ENCODE measurements at places on chromosomes 16 and 17.

- no peak for DNase-seq
Observed at GRCh38 chr17:77700165-77700881, 258.2 kb upstream of the TNRC6C start.

DNA sequence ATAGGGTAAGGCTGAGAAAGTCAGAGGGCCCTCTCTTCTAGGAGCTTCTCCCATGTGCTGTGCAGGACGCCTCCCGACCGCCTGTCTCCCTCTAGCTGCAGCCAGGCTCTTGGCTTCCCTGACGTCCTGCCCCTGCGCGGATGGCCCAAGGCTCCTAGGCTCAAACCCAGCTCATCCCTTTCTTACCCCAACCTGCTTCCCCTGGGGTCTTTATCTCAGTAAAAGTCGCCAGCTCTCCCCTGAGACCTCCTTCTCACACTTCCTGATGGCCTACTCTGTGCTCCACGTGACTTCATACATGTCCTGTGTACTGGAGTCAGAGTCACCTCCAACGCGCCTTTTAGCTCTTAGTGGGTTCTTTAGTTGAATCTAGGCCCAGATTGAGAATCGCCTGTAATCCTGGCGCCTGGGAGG is 1.1 kb upstream of the ZNF747 start:
- DNase-seq: peak; percentile 30

DNA sequence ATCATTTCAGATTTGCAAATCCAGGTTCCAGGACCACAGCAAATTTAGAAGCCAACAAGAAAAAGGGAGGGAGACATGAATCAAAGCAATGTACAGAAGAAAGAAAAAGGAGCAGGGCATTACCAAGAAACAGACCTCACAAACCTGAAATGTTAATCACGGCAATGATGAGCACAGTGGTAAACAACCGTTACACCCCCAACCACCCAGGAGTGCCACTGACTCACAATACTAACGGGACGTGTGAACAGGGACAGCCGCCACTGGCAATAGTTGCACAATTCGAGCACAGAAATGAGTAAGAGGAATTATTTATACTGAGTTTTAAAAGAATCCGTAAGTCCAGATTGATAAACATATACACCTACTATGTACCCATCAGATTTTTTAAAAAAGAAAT is 13.8 kb downstream of the USP22 start:
- DNase-seq: no peak

- no peak for DNase-seq
Observed at GRCh38 chr17:27888945-27889344, 4.2 kb downstream of the LYRM9 start.

DNA sequence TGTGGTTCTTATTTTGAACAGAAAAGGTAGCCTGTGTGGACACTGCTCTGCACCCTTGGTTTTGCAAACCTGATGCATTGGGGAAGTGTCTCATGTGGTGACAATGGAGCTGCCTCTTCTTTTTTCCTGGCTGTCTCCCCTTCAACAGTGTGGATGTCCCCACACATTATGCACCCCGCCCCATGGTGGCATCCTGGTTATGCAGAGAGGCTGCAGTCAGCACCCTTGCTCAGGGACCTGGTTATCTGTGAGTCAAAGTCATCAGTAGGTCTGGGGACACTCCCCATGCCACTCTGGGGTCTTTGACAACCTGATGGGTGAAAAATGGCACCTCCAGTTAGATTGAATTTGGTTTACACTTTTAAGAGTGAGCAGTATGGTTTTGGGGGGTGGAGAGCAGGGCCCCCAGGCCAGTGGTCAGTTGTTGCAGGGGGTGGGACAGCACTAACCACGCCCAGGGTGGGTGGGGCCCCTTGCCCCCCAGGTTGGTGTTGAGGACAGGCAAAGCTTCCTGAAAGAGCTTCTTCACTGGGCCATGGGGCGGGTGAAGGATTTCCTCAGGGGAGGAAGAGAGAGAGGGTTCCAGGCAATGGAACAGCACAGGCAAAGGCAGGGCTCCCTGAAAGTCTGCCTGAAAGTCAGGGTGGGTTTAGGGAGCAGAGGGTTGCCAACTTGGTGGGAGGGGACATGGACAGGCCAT is 24.6 kb upstream of the KCNJ12 start:
- DNase-seq: no peak

- DNase-seq: no peak
Observed at GRCh38 chr17:35064516-35065215, 1.2 kb upstream of the RFFL start.

DNA sequence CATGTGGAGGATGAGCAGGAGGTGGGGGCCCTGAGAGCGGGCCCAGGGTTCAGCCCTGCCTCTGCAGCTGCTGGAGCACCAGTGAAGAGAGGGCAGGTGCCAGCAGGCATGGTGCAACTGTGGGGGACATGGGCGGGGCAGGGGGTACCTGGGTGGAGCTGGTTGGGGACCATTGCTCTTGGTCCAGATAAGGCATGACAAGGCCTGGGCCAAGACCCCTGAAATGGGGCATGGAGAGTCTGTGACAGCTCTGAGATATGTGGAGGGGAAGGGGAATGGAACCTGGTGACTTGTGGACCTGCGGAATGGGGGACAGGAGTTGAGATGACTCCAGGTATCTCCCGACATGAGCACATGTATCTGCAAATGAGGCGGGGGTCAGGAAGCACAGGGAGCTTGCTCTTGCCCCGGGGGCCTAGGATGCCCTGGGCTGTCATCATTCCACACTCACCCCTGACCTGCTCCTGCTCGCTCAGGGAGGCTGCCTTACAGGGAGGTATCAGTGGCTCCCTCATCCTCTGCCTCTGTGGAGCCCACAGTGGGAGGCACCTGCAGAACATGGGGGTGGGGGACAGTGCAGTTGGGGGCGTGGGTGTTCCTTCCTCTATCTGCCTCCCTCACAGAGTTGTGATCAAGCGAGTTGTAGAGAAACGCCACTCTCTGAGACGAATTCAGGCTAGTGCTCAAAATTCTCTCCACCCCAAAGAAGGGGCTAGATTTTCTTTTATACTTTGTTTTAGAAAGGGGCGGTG is 40.2 kb downstream of the TMEM235 start:
- no peak for DNase-seq

GRCh38 chr17:37388266-37388665 is 12.5 kb downstream of the C17orf78 start:
- no peak for DNase-seq

DNA sequence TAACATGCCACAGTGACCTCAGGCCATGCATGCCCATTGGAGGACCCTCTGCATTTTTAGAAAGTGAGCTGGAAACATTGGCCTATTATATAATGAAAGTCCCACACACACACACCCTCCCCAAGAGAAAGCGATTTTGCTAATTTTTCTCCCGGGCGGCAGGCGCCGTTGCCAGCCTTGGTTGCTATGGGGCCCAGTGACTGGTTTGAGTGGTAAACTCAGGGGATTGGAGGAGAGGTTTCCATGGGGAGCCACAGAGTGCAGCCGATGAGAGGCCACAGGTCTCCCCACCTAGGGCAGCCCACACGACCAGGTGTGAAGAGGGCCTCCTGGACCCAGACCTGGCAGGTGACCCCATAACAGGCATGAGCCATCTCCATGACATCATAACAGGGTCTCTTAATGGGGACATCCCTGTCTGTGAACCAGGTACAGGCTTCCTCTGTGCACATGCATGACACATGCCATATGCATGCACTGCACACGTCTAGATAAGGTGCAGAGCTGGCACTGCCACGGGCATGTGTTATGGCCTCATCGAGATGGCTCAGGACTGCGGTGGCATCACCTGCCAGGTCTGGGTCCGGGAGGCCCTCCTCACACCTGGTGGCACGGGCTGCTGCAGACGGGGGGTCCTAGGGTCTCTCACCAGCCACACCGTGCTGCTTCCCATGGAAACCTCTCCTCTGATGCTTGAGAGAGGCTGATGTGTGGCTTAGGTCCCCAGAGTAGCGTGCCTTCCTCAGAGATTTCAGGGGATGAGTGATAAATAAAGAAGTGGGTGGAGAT is 144.1 kb downstream of the RBFOX3 start:
- no peak for DNase-seq

GRCh38 chr16:65739518-65739917 is 617.7 kb upstream of the CDH11 start:
- no peak for DNase-seq

GRCh38 chr16:14613991-14614390 is 16.1 kb downstream of the PARN start:
- no peak for DNase-seq

GRCh38 chr16:76913046-76913445 is 277.9 kb upstream of the MON1B start:
- no peak for DNase-seq

DNA sequence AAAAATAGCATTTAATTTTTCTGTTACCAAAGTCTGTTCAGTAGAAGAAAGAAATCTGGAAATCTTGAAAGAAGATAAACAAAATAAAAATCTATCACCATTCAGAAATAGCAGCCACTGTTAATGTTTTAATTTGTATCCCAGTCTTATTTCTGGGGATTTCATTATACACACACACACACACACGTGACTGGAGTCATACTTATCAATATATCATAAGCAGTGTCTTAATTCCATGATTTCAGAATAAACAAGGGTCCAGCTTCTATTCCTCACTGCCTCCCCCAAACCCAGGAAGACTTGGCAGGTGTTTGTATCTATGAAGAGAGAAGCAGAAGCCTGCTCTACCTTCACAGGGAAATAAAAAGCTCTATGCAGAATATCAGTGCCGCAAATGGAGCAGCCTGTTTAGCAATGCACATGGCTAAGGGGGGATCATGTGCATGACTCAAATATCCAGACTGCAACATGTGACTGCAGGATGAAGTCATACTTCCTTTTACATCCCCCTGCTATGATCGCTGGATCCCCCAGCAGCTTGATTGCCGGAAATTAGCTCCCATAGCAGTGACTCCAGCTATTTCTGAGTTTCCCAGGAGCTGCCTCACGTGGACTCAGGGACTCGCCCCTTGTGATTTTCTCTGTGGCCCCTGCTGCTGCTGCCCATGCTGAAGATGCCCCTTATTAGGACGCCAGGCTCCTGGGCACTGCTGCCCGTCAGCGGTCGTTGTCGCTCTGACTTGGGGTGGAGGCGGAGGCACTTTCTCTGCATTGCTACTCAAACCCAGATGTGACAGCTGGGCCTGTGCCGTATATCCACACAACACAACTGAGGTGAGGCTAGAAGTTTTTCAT is 341.0 kb downstream of the CPPED1 start:
- no peak for DNase-seq

DNA sequence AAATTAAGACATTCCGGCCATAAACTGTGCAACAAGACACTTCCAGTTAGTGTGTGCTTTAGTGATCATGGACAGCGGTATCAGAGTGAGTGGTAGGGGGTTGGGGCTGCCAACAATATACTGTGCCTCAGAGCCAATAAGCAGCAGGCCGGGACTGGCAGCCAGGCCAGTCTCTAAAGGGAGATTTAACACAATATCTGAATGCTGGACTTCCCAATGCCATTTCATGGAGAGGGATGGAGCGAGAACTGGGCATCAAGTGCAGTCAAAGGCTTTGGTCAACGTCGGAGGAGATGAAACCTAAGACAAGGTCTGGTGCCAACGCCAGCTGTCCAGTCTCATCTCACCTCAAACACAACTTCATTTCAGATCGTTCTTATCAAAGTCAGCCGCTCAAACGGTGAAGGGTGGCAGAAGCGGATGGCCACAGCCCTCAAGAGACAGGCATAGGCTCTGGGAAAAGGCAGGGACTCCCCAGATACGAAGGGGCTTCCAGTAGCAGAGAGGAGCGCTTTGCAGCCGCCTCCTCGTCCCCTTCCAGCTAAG is 935 bp downstream of the USP32 start:
- peak; percentile 24 for DNase-seq

GRCh38 chr17:57151798-57152197 is 66.8 kb downstream of the AKAP1 start:
- no peak for DNase-seq

DNA sequence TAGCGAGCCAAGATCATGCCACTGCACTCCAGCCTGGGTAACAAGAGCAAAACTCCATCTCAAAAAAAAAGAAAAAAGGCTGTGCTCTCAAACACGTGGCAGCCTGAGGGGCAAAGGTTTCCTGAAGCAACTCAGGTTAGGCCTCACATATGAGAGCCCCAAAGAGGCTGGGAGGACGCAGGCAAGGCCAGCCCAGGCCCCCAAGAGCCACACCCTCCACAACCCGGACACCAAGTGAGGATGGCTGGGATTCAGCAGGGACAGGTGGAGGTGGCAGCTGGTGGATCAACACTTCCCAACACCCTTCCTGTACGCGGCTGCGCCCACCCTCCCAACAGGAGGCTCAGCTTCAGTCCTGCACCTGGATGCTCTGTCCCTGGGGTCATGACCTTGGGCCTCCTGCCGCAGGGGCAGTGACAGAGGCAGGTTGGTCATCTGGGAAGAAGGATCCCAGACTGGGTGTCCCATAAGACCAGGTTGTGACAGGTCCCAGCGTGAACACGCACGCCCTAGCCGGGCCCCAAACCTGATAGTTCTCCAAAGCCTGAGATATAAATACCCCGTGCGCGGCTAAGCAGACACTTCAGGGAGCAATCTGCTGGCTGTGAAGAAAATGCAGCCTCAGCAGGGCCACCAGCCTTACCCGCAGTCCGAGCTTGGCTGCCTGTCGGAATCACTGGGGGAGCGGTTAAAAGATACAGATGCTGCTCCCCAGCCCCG is 78.1 kb downstream of the TIMM22 start:
- DNase-seq: peak; percentile 16

- no peak for DNase-seq
Observed at GRCh38 chr17:72646176-72646575, 446.3 kb downstream of the SLC39A11 start.

DNA sequence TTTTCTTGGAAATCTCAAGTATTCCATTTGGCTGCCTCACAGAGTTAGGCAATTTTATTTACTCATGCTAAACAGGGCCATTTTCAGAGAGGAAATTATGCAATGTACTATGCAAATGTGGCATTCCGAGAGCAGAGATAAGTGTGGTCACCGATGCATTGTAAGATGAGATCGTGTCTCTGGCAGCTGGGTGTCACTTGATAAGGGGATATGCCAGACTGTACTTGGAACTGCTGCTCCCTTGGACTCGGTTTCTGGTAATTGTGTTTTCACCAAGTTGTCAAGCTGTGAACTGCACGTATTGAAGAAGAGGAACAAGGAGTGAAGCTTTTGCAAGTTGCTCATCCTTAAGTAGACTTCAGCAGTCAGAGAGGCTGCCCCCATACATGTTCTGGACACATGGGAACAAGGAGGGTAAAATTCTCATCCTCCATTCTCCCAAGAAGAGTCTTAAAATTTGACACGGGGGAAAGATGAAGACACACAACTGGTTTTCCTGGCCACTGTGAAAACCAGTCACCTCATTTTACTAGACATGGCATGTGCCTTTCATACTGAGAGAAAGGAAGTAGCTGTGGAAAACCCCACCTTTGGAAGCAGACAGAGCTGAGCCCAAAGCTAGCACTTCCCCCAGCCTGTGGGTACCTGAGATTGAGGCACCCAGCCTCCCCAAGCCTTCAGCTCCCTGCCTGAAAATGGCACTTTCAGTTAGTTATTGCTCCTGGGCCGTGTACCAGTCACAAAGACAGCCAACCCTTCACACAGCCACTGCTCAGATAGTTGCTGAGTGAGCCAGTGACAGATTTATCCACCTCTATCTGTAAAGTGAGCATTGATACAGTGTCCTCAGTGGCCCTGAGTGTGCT is 150.7 kb downstream of the SOCS1 start:
- peak; percentile 14 for DNase-seq

GRCh38 chr16:67526149-67526791 is 2.4 kb upstream of the RIPOR1 start:
- no peak for DNase-seq

All from NCI-H1694 treated with DMSO at 0.1 percent for 48 hours (cell line).